ENCODE measurements at places on chromosomes 4 and X. TPM values are rescaled to one million over a fixed set of nuclear protein-coding genes. Genes with fewer than 3 reads are reported as not detected.

Gene GAGE12E
- total RNA-seq, result not detected

Gene DBET
- total RNA-seq, result not detected

Gene CFI
- 21.9 TPM for total RNA-seq

Gene TEX13D
- not detected for total RNA-seq

Gene TCEAL3
- total RNA-seq, result 21.4 TPM

Gene TBC1D9
- 55.5 TPM for total RNA-seq

Gene SLC25A43
- 23.7 TPM for total RNA-seq
